Diencephalon (tissue), 1 donor: ENCODE measurements at places on chromosomes 4 and X. TPM values are rescaled to one million over a fixed set of nuclear protein-coding genes. Genes with fewer than 3 reads are reported as not detected.

The USP17L21 gene
- not detected for total RNA-seq

The TIMM17B gene
- 30.0 TPM for total RNA-seq

The SPOCK3 gene
- 84.4 TPM for total RNA-seq

The PDE6B gene
- total RNA-seq, result 9.2 TPM

The RENBP gene
- 7.8 TPM for total RNA-seq

The EGF gene
- total RNA-seq, result 0.92 TPM

The ERAS gene
- total RNA-seq, result 0.92 TPM
